ENCODE measurements at places on chromosomes 11 and 22.

GRCh38 chr11:118935376-118935775 is 9.7 kb upstream of the BCL9L start:
- no peak for DNase-seq

DNA sequence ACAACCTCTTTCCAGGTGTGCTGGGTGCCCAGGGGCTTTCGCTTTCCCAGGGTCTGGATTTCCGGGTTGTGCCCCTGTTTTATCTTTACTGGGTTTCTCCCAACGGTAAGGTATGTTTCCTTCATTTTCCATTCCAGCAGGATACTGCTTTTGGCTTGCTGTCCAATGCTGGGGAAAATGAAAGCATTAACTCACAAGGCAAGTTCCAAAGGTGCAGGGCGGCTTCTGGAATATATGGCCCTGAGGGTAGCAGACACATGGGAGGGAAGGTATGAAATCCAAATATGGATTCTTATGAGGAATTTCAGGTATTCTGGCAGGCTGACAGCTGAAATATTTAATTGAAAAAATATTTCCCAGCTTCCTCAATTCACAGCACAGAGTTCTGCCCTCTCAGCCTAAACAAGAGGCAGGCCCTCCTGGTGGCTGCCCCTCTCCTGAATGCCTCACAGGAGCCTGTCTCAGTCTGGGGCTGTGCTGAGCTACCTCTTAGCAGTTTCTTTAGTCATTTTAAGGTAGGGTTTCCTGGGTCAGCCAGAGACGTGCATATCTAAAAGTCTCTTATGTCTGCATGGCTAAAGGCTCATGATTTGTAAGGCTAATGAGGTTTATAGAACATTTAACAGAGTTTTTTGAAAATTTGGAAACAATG is 318.6 kb upstream of the B3GAT1 start:
- DNase-seq, result no peak

DNA sequence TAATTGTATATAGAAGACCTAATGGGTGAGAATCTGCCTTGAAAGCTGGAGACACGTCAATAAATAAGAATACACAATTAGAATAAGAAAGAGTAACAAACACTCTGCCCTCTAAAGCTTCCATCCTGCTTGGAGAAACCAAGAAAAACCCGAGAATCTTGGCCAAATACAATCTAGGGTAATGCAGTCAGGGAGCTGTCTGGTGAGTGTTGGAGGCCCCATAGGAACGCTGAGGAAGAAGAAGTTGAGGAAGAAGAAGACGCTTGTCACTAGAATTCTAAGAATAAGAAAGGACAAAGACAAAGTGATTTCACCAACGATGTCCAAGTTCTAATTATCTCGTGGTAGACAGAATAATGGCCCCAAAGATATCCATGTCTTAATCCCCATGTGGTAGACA is 4485.9 kb upstream of the OR11H1 start:
- DNase-seq, result no peak

DNA sequence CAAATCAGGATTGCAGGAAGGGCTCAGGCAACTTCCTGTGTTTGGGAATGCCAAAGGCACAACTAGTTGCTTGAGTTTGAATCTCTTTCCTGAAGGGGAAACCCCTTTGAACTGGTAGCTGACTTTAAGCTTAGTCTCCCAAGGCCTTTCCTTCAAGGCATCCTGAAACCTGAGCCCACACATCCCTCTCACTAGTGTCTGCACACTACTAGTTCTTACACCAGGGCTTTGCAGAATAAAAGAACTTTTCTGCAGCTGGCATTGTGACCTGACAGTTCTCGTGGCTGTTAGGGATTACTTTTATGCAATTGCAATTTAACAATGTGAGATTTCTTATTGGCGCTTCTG is 95.4 kb downstream of the EXT2 start:
- no peak for DNase-seq

DNA sequence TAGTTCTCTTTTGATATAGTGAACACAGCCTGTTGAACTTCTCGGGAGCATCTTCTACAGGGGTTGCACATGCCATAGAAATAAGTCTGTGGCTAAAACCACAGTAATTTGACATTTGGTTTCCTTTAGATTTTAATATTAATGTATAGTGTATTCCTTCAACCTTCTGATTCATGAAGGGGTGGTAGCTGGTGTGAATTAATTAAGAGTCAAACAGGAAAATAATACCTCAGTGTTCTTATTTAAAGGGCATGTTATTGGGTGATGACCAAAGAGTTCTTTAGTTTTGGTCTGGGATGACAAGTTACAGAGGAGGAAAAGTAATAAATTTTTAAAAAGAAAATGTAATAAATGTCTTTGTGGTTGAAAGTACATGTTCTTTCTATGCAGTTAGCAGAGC is 86.8 kb downstream of the PDHX start:
- no peak for DNase-seq

- DNase-seq, result no peak
Measured at GRCh38 chr22:17695986-17696385, 57.4 kb downstream of the BCL2L13 start.

DNA sequence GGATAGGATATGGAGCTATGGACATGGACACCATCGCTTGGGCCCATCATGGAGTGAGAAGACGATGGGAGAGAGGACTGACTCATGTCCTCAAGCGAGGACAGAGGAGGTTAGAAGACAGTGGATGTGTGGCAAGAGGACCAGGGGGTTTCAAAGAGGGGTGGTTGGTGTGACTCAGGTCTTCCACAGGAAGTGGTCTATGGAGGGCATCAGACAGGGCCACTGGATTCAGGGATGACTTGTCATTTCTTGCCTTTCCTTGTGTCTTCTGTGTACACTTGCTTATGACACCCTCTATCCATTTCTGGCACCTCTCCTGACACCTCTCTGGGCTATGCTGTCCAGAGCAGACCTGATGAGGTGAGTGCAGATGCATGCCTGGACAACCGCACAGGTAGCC is 115.4 kb downstream of the OSBP2 start:
- no peak for DNase-seq

- peak; percentile 62 for DNase-seq
Measured at GRCh38 chr22:21755851-21756284, 20.3 kb upstream of the YPEL1 start.

DNA sequence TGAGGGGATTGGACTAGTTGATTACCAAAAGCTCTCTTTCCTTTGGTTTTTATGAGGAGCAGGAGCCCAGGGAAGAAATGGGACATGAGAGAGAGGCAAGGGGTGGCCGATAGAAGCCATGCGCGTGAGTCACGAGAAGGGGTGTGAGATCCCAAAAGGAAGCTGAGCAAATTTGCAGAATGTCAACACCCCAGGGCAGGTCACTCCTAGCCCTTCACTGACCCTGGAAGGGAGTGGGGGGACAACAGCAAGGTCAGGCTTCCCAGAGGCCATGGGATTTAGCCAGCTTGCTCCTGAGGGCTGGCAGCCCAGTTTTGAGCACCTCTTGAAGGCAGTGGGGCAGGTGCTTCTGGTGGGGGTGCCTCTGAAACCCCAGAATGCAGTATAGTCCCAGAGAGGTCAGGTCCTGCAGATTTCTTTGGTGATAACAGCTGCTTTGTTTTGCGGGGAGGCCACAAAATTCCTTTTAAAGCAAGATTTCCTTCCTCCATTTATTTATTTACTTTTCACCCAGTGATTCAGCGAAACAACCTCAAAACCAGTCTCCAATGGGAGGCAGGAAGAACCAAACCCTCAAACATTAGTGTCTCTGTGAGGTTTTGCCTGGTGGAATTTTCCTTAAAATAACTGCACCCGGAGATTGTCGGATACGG is 40.1 kb upstream of the TIMP3 start:
- DNase-seq, result peak; percentile 66

GRCh38 chr11:117972044-117972443 is 14.2 kb upstream of the IL10RA start:
- no peak for DNase-seq

- no peak for DNase-seq
Measured at GRCh38 chr11:92855607-92856405, 113.6 kb upstream of the MTNR1B start.

- peak; percentile 53 for DNase-seq
Measured at GRCh38 chr11:107493117-107493516, 35.5 kb upstream of the CWF19L2 start.

- no peak for DNase-seq
Measured at GRCh38 chr11:31199378-31199777, 170.2 kb downstream of the DCDC1 start.

- DNase-seq, result peak; percentile 6
Measured at GRCh38 chr22:31748490-31748889, 1.4 kb downstream of the PRR14L start.

- DNase-seq, result no peak
Measured at GRCh38 chr22:44279069-44279360, 33.7 kb downstream of the SHISAL1 start.

DNA sequence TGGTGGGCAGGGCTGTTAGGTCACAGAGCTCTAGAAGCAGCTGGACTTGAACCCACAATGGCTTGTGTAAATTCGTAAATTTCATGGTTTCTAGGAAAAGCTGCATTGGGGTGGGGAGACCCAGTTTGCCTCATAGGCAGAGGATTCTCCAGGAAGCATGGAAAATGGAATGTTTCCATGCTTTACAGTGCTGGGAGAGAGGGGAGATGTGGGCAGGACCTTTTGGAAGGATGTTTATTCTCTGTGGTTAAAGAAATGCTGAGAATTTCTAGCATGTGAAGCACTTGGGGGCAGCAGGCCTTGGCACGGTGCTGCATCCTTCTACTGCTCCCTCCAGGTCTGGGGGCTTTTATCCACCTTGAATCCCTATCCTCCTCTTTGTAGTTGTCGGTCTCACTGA is 46.3 kb downstream of the TRAF6 start:
- DNase-seq, result peak; percentile 46

DNA sequence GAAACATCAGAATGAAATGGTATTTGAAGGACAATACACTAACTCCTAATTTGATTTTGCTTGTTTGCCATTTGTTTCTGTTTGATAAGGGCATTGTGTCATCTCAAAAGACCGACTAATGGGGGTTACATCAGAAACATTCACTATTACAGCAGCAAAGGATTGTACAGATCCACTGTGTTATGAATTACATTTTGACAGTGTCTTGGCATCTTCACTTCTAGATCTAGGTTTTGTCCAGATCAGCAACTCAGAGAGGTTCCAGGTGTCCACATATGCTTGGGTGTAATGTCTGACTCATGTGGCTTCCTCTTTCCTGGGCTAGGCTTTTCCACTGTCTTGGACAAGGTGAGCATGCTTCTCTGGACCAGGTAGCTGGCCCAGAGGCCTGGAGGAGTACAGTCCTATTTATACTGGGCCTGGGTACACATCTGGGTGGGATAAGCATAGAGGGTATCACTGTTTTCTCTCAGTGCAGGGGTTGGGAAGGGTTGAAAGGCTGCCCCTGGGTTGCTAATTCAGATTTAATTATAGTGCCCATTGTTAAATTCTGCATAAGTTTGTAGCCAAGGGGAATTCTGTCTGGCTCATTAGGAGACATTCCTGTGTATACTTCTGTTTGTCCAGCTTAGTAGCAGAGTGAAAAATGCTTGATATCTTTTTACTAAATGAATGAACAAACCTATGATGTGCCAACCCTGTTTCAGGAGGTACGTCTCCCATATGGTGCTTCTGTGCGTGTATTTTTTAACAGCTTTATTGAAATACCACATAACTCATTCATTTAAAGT is 23.8 kb downstream of the DDI1 start:
- no peak for DNase-seq

GRCh38 chr11:89521294-89521693 is 30.1 kb upstream of the NOX4 start:
- DNase-seq, result no peak

DNA sequence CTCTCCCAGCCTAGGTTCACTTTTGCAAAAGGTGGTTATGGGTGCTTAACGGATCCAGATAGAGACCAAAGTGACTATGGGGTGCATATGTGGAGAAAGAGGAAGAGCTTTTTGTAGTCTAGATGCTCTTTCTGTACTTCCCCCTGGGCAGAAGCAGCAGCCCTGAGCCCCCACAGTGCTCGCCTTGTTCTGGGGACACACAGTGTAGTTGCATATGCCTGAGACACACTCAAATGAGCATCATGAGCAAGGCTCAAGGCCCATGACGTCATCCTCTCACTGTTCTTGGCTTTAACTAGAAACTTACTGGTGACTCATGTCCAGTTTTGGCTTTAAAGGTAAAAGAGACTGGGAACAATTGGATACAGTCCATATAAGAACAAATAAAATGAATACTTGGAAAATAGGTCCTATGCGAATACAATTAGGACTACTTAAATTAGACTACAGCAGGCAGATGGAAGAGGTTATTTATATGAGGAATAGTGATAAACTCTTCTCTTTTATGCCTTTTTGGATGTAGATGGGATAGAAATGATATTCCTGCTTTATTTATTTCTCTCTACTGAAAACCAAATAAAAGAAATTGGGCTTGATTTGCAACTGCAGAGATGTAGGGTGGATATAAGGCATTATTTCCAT is 20.1 kb upstream of the PEX26 start:
- DNase-seq, result peak; percentile 97

GRCh38 chr11:68341557-68342458 is 29.4 kb downstream of the LRP5 start:
- no peak for DNase-seq

GRCh38 chr22:49052560-49052959 is 775.1 kb downstream of the BRD1 start:
- no peak for DNase-seq

DNA sequence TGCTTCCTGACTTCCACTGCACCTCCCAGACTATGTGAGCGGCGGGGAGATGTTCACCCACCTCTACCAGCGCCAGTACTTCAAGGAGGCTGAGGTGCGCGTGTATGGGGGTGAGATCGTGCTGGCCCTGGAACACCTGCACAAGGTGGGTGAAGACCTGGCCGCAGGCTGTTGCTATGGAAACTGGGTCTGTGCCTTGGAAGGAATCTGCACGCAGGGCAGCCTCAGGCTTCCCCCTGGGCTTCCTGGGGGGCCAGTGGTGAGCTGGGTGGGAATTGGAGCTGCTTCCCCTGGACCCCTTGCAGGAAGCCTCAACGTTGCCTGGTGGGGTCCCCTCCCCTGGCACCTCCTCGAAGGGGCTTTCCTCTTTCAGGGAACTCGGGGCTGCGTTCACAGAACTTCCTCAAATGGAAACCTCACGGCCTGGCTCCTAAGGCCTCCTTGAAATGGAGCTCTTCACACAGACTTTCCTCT is 1.5 kb downstream of the RPS6KA4 start:
- DNase-seq, result no peak

- DNase-seq, result no peak
Measured at GRCh38 chr11:36449561-36450096, 60.4 kb downstream of the TRAF6 start.
